ENCODE measurements at places on chromosomes 5 and 9. TPM values are rescaled to one million over a fixed set of nuclear protein-coding genes. Genes with fewer than 3 reads are reported as not detected.

DNA sequence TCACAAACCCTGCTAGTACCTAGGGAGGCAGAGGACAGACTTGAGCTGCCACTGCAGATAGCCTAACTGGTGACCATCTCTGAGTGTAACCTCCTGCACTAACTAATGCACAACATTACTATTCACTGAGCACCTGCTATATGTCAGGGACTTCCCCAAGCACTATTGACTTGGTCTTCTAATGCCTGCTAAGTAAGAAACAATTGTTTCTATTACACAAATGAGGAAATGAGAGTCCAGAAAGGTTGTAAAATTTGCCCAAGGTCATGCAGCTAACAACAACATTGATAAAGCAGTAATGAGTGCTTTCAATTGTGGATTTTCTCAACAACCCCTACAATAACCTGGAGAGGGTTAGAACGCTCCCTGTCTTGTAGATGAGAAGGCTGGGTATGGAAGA is 183.7 kb downstream of the ZNF462 start:
- DNase-seq, result no peak

Gene EQTN
- total RNA-seq, result not detected

Gene PCDHGA5
- total RNA-seq, result 1.9 TPM

DNA sequence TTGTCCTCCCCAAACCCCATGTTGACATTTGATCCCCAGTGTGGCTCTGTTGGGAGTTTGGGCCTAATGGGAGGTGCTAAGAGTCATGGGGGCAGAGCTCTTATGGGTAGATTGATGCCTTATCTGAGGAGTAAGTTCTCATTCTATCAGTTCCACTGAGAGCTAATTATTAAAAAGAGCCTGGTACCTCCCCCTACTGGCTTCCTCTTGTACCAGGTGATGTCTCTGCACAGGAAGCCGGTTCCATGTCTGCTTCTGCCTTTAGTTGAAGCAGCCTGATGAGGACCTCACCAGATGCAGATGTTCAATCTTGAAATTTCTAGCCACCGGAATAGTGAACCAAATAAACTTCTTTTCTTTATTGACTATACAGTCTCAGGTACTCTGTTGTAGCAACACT is 10.8 kb downstream of the GABRB2 start:
- no peak for DNase-seq

Data from umbilical cord (tissue), 2 donors.